Stimulated activated CD8-positive, alpha-beta memory T cell treated with anti-CD3 and anti-CD28 coated beads, Interleukin-4, amount 100 ng/mL, for 48 hours (primary cell): ENCODE measurements at places on chromosomes 12 and 14.

DNA sequence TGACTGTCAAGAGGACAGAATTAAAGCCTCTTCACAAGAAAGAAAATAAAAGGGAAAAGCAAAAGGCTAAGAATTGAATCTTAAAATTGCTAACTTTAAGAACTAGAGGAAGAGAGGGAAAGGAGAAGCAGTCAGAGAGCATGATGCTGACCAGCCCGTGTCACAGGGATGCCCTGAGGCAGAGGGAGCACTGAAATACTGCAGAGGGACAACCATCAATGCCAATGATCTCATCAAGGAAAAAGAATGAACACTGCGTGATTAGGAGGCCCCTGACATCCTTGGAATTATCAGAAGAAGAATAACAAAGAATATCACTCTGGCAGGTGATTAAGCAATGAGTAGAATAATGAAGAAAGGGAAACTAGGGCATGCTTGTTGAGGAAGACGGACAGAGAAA lies 252.2 kb upstream of the GRIP1 start:
- no peak for DNase-seq

- DNase-seq: no peak
Observed at GRCh38 chr12:29152981-29153630, 4.0 kb downstream of the FAR2 start.

- no peak for DNase-seq
Observed at GRCh38 chr12:122309564-122310121, 43.3 kb upstream of the VPS33A start.

GRCh38 chr14:99982537-99983250 lies 82.5 kb upstream of the EVL start:
- DNase-seq: peak; percentile 69

DNA sequence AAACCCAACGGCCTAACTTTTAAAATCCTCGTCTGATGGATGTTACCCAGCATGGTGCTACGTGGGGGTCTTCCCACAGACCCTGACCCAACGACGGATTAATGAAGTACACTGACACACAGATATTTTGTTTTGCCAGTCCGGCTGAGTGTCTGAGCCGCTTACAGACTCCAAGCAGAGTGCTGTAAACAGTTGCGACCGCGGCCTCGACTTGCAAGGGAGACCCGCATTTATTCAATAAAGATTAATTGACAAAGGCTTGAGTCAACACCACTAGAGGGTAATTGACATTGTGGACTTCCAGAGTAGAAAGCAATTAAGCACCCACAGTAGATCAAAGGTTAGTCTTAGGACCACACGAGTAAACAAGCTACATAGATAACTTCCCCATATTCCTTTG lies 1042.4 kb downstream of the AACS start:
- DNase-seq: no peak

DNA sequence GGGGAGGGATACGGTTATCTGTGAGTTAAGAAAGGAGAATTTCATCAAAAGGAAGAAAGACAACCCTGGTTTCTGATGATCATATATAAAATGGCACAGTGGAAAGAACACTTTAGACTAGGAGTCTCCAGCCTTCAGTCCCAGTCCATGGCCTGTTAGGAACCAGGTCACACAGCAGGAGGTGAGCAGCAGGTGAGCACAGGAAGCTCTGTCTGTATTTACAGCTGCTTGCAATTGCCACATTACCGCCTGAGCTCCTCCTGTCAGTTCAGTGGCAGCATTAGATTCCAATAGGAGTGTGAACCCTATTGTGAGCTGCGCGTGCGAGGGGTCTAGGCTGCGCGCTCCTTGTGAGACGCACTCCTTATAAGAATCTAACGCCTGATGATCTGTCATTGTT lies 137.9 kb downstream of the BTG1 start:
- no peak for DNase-seq

DNA sequence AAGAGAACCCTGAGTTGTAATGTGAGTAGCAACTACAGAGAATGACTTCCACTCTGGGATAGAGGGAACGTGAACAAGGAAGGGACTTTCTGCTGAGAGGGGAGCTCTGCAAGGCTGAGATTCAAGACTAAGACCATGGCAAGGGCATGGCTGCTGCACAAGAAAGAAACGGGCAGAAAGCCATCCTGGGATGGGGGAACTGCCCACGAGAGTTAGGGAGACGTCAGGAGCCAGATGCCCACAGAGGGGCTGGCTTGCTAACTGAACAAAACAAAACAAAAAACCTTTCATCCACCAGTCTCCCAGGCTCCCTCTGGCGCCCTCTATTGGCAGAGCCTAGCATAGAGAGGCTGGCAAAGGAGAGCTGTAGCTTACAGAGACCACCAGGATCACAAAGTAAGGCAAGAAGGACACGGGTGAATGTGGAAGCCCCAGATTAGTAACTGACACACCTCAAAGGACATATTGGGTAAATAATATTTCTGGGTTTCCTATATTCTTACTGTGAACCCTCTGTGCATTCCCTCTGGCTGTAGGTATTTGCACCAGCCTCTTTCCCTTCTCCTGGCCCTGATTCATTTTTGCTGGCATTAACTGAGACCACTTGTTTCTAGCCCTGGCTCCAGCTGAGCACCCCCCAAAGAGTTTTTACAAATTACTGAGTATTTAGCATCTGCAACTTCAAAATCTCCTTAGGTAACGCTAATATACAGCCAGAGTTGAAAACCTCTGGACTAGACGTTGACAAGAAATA lies 338.3 kb downstream of the EMP1 start:
- DNase-seq: peak; percentile 84

DNA sequence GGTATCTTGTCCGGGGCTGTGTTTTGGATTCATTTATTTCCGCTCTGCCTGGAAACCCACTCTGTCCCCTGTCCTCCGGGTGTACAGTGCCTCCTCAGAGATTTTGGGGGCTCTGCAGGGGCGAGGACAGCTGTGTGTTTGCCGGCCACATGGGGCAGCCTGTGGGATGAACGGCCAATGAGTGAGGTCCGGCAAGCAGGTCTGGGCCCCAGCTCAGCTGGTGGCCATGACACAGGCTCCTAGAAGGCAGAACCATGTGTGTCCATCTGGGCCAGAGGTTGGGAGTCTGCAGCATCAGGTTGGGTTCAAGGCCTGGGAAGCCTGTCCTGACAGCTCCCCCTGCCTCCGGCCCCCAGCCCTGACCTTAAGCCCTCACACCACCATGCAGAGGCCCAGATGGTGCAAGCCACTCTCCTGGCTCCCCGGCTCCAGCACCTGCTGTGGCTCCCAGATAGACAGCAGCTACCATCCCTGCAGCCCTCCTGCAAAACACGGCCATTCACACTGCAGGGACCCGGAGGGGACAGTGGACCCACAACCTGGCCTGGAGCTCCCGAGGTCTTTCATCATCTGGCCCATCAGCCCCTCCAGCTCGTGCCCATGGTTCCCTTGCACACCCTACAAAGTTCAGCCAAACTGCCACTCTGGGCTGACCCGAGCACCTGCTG lies 220.1 kb upstream of the C14orf180 start:
- DNase-seq: no peak

GRCh38 chr14:27049701-27050100 lies 451.9 kb upstream of the NOVA1 start:
- DNase-seq: no peak

DNA sequence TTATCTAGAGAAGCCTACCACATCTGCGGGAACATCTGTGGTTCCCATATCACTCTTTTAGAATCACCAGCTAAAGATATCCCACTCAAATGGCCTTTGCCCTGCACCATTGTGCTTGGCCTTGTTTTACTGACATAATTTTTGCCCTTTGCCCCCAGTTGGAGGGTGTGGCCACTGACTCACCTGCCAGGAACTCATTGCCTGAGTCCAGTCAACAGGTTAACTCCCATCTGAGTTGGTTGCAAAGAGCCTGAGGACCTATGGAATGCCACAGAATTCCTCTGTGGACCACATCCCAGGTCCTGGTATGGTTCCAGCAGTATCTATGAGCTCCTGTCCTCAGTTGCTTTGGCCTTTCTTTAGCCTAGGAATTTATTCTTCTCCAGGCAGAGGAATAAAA lies 55.7 kb upstream of the PTGR2 start:
- DNase-seq: no peak

DNA sequence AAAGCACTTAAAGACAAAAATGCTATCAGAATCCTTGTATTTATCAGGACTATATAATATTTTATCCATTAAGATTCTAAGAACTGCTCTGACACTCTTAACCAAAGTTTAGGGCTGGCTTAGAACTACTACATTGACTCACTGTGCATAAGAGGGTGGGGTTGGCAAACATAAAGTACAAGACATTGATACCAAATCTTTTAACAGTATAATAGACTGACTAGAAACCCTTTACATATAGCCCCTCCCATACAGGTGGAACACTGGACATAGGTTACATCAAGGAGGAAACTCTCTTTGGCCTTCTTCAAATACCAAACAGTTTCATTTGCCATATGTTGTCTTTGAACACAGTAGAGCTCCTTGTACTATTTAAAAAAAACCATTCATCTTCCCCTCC lies 15.6 kb upstream of the REP15 start:
- no peak for DNase-seq

- DNase-seq: no peak
Observed at GRCh38 chr12:90061809-90062208, 353.2 kb upstream of the ATP2B1 start.

DNA sequence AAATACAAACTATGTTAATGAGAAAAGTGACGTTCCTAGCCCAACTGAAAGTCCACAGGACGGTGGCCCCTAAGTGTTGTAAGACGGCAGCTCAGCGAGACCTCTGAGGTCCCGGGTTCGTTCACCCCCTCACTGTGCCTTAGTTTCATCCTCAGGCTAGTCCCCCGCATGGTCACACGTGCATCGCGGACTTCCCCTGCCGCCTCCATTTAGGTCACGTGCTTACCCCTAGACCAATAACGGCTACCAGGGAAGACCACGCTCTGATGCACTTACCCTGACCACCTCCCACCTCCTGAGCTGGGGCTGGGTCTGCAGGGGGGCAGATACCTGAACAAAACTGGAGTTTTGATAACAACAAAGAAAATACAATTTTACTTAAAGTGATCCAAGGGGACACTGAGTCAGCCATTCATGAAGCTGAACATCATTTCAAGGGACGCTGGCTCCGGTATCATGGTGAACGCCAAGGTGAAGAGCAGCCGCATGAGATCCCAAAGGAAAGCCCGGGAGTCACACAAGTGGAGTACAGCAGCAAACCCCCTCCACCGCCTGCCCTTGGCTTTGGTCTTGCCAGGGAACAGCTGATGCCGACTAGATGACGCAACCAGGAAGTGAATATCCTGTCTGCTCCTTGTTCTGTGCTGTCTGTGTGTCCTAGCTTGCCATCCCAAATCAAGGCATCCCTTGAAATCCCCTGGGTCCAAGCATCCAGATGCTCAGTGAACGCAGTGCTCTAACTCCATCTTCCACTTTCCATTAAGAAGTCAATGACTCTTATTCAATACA lies 274.1 kb downstream of the PCNX1 start:
- DNase-seq: no peak

DNA sequence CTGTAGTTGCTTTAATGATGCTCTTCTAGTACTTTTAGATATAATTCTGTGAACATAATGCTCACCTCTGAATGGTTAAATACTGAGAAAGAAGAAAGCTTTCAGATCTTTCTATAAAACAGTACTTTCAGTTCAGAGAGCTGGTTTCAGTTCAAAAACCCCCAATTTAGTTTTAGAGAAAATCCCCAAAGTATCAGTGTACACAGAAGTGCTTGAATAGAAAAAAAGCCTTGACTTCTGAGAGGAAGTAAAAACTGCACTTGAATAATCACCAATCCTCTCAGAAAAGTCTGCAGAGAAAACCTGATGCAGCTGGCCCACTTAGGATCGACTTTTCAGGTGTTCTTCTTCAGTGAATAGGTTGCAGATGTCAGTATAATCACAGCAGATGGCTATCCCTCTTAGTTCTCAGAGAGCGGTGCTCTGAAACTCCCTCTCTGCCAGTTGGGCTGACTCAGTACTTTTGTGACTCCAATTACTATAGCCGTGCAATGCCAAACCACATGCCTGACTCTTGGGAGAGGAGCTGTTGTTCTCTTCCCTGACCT lies 616.3 kb downstream of the LRFN5 start:
- no peak for DNase-seq

GRCh38 chr12:110314308-110314707 lies 33.3 kb downstream of the ATP2A2 start:
- no peak for DNase-seq

DNA sequence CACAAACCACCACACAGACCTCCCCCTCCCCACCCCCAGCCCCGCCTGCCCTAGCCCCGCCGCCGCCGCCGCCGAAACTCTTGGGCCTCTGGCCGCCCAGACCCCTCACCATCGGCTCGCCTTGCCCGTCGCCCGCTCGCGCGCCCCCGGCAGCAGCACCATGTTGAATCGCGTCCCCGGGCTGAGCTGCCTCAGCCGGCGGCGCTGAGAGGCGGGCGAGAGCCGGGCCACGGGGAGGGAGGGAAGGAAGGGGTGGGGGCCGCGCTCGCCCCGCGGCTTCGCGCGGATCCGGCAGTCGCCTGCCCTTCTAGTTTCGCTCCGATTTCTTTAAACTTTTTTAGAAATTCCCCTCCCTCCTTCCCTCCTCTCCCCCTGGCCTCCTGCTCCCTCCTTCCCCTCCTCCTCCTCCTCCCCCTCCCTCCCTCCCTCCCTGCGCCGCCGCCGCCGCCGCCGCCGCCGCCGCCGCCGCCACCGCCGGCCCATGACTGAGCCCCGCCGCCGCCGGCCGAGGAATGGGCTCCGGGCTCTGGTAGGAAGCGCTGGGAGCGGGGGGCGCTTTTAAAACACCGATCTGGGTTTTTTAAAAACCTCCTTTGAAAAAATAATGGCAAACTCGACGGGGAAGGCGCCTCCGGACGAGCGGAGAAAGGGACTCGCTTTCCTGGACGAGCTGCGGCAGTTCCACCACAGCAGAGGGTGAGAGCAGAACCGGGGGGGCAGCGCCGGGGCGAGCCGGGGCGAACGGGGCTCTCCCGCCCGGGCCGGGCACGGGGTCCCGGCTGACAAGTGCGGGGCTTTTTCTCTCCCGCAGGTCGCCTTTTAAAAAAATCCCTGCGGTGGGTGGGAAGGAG lies at the start of gene ARID2:
Gene ARID2 (plus strand): TSS at position 474 of the 851 bp plus-strand sequence. CDS start 131 bp downstream, at position 605.
- peak; percentile 73 for DNase-seq

DNA sequence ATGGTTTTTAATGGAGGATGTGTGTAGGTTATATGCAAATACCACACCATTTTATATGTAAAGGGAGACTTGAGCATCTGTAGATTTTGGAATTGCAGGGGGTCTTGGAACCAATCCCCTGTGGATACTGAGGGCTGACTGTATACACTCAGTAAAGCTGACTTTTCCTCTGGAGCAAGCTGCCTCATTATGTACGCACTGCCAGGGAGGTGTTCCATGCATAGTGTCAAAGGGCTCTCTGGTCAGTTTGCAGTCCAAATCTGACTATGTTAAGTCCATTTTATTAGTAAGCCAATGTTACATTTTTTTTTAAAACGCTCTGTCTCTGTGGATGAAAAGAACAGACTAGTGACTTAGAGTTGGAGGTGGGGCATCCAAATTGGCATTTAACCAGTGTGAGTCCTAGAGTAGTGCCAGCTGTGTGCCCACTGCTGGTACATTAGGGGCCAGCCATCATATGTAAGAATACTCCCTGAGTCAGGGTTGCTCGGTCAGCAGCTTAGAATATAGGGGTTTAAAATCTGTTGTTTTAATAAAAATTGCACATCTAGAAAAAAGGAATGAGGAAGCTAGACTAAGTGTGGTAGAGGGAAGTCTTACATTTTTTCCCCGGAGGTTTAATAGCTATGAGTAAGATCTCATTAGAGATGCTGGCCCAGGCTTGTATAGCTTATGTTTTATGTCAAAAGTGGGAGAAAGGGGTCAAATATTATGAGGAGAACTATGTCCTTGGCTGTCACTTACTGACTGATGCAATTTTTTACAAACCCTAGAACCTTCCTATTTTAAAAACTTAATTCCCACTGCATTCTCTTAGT lies 87.0 kb downstream of the TESC start:
- no peak for DNase-seq
